ENCODE measurements at places on chromosomes 6 and 20.

- no peak for DNase-seq
Observed at GRCh38 chr6:54719633-54720032, 126.9 kb upstream of the FAM83B start.

GRCh38 chr6:57256541-57256940 lies 34.4 kb upstream of the RAB23 start:
- no peak for DNase-seq

GRCh38 chr6:143198312-143198711 lies 137.6 kb downstream of the AIG1 start:
- DNase-seq: no peak

DNA sequence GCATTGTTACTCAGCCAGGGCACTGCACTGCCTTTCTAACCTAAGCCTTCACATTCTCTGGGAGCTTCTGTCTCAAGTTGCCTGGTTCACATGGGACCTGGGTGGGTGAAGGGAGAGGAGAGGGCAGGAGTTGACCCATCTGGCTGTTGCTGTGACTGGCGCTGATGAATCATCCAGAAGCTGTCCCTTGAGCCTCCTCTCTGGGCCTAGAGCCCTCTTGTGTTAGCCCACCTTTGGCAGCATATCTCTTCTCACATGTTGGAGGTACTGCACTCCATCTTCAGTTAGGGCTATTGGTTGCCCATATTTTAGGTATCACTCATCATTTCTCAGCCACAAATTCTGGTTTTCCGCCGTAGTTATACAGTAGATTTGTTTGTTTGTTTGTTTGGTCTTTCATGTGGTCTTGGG lies 19.8 kb downstream of the XRN2 start:
- DNase-seq: no peak

GRCh38 chr6:3857468-3858456 lies 8.6 kb downstream of the FAM50B start:
- DNase-seq: no peak

DNA sequence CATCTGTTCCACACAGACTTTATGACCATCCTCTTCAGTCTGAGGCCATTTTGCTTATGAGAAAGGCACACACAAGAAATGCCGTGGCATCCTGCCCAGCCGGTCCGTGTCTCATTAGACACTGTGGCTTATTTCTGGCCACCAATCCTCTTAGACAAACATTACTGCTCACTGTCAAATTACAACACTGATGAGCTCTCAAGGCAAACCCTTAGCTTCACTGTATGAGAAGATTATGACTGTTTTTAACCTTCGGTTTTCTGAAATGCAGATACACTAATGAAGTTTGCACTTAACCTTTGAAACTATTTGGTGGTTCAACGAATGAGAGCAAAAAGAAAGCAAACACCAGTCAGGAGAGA lies 50.5 kb upstream of the DST start:
- DNase-seq: no peak

GRCh38 chr6:31794866-31795615 lies 511 bp downstream of the VARS1 start:
- DNase-seq: no peak

DNA sequence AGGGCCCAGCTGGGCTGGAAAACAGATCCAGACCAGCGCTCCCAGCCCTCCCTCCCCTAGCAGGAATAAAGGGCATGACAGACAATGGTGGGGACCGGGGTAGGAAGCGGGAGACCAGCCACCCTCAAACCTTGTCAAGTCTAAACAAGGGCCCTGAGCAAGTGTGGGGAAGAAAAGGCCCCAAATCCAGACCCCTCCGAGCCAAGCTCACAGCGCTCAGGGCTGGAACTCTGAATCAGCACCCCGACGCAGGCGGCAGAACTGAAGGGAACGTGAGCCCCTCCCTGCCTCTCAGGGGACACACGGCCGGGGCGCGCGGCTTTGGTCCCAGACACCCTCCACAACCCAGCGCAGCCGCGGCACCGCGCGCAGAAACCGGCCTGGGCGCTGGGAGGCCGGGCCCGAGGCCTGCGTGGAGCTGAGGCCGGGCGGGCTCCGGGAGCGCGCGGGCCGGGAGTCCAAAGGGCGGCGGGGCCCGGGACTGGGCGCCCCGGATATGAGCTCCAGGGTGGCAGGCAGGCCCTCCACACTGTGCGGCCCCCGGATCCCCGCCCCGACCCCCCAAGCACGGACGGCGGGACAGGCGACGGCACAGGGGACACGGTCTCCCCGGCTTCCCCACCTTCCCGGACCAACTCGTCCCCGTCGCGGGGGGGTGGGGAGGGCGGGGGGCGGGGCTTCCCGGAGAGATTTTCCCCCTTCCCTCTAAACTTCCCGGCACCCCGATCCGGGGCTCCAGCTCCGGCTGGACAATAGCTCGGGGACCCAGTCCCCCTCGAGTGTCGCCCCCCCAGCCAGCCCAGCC lies 641 bp downstream of the TEAD3 start:
- DNase-seq: no peak

- DNase-seq: peak; percentile 47
Observed at GRCh38 chr6:144064402-144065212, 30.8 kb downstream of the SF3B5 start.

DNA sequence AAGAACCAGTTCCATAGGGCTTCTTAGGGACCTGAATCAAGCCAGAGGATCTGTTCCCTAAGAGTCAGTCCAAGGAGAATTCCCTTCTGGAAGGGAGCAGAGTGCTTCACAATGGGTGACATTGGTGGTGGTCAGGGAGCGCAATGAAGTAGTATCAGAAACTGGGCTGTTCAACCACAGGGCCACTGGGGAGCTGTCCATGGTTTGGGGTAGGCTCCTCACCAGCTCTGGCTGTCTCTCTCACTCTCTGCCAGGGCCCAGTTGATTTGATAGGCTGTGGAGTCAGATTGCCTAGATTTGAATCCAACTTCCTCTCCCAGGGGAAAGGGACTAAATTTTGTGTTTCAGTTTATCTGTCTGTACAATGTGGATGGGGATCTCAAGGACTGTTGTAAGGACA lies 36.7 kb upstream of the CHD6 start:
- no peak for DNase-seq

DNA sequence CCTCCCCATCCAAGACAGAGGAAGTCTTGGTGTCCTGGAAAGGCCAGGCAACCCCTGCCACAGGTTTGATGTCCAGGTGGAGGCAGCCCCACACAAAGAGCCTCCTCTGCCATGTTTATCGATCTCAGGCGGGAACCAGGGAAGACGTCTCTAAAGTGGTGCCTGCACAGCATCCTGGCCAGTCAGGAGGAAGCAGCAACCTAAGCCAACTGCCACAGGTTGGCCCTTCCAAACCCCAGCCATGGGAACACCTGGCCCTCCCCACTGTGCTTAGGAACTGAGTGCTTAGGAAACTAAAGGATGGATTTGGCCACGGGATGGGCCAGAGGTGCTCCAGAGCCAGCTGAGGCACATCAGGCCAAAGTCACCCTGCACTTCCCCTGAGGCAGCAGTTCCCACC lies 56.9 kb downstream of the CSE1L start:
- no peak for DNase-seq

DNA sequence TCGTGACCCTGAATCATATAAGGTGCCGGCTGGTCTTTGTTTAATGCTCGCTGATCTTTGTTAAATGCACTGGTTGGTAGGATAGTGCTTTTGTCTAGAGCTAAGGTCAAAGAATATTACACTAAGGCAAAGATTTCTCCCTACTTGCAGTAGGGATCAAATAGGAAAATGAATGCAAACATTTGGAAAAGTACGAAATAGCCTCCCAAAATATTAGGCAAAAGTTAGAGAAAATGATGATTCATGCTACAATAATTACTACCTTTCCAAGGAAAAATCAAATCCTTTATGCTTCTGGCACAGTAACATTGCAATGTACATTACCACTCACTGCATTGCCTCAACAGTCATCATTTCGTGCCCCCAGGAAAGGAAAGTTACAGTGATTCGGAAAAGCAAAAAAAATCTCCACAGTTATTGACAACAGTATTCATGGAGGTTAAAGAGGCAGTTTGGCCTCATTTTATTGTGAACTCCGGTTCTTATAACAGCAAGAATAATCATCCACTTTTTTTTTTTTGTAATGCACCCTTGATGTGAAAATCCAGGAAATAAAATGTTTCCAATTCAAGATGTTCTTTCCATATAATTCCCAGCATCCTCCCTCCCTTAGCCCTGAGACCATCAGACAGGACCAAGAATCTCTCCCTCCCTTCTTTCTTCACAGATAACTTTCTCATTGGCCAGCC lies 61.7 kb upstream of the ZMYND8 start:
- DNase-seq: no peak

DNA sequence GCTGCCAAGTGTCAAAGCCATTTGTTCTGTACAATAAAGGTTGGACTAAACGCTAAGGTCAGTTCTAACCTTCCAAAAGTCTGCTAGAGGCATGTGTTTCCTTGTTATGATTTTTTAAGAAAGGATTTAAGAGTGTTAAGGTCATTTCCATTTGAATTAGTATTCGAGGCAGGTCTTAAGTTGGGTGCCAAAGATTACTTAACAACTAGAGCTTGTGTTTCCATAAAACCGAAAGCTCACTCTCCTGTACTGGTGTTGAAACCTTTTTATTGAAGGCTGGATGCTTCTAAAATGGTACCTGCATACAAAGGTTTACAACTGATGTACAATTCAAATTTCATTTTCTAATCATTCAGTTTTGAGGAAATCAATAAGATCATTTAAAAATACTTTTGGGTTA lies 82.4 kb downstream of the RNF144B start:
- DNase-seq: no peak

- DNase-seq: no peak
Observed at GRCh38 chr6:11485271-11485670, 52.3 kb upstream of the TMEM170B start.

- DNase-seq: no peak
Observed at GRCh38 chr6:84766799-84767525, 2.6 kb upstream of the TBX18 start.

DNA sequence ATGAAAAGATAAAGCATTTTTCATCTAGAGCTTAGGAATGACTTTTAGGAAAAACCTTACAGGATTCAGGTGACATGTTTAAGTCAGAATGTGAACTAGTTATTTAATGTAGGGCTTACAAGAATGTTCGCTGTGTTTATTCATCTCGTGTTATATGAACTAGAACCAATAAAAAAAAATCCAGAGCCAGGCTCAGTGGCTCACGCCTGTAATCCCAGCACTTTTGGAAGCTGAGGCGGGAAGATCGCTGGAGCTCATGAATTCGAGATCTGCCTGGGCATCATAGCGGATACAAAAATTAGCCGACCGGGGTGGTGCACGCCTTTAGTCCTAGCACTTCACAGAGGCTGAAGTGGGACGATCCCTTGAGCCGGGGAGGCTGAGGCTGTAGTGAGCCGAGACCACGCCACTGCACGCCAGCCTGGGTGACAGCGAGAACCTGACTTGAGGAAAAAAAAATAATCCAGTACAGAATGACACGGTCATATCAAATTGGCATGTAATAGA lies 46.3 kb downstream of the OR2B2 start:
- DNase-seq: no peak

GRCh38 chr6:31749301-31750036 lies 9.7 kb downstream of the MSH5 start:
- DNase-seq: no peak

GRCh38 chr20:2867081-2867864 lies 6.0 kb upstream of the PTPRA start:
- no peak for DNase-seq

- DNase-seq: no peak
Observed at GRCh38 chr20:14609328-14610221, 272.2 kb upstream of the FLRT3 start.

- no peak for DNase-seq
Observed at GRCh38 chr6:119539066-119539746, 189.6 kb upstream of the MAN1A1 start.

- DNase-seq: no peak
Observed at GRCh38 chr20:17530153-17530552, 1.0 kb downstream of the BFSP1 start.

- DNase-seq: no peak
Observed at GRCh38 chr6:52230685-52231084, 13.6 kb downstream of the IL17F start.

- no peak for DNase-seq
Observed at GRCh38 chr6:5537967-5538366, 276.7 kb downstream of the FARS2 start.

- DNase-seq: no peak
Observed at GRCh38 chr20:44433751-44434538, 41.7 kb upstream of the TTPAL start.

DNA sequence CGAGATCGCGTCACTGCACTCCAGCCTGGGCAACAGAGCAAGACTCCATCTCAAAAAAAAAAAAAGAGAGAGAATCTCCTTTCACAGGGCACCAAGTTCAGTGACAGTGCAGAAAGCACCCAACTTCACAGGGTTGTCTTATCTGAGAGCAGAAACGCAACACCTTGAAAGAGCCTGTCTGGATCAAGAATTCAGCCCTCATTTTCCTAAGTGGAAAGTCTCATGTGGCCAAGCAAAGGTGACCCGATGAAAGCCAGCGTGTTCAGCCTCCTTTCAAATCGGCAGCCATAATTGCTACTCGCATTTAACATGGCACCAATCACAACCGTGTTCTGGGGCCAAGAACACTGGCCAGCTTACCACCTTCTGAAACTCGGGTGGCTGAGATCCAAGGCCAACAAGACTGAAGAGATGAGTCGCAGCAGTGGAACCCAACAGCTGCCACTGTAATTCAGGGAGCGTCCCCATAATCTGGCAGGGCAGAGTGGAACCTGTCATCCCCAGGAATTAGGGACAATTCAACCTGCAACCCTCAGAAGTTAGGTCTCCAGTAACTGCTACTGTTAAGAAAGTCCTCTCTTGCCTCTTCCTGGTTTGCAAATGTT lies 536.7 kb upstream of the JARID2 start:
- no peak for DNase-seq

GRCh38 chr6:24720131-24720603 lies 1.2 kb upstream of the C6orf62 start:
- DNase-seq: peak; percentile 76

- DNase-seq: no peak
Observed at GRCh38 chr20:44454306-44454963, 21.2 kb upstream of the TTPAL start.

DNA sequence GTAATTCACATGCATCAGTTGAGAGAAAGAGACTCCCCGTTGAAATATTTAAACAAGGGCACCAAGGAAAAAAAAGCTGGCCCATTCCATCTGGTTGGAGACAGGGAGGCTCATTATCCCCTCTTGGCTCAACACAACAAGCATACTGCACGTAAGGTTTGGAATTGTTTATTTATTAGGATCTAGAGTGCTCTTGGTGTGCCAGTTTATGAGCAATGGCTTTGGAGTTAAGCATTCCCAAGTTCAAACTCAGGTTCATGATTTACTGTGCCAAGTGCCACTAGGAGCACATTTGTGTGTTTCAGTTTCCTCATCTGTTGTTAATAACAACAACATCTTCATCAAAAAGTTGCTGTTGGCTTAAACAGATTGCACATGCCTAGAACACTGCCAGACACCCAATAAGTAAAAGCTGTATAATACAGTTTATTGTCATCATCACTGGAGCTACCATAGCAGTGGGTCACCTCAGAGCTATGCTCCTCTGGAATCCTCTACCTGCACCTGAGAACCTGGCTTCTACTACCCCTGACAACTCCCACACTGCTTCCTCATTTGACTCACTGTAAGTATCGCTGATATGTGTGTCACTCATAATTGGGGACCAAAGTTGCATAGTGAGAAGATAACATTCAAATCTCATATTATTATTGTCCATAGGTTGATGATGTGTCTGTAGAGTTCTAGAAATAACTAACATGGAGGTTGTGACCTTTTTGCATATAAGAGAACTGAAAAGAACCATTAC lies 5.4 kb downstream of the SLC17A3 start:
- DNase-seq: no peak
